NCI-H1694 treated with DMSO at 0.1 percent for 48 hours (cell line): ENCODE measurements at places on chromosomes 12 and 14.

GRCh38 chr12:26976687-26977086, 37.5 kb downstream of the TM7SF3 start:
- DNase-seq = no peak

DNA sequence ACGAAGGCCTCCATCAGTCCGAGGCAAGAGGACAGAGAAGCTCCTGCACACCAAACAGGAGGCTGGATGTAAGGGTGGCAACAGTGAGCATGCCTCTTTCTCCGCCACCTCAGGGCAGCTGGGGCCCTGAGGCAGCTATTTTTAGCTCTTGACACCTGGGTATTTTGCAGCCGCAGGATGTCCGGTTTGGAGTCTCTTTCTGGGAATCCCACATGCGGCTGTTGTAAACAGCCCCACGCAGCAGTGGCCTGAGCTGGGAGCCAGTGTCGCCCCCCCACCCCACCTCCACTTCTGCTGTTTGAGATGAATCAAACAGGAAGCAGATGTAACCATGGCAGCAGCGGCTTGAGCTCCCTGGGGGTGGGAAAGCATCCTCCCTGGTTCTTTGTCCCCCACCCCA, 11.7 kb downstream of the HDAC7 start:
- DNase-seq = no peak

DNA sequence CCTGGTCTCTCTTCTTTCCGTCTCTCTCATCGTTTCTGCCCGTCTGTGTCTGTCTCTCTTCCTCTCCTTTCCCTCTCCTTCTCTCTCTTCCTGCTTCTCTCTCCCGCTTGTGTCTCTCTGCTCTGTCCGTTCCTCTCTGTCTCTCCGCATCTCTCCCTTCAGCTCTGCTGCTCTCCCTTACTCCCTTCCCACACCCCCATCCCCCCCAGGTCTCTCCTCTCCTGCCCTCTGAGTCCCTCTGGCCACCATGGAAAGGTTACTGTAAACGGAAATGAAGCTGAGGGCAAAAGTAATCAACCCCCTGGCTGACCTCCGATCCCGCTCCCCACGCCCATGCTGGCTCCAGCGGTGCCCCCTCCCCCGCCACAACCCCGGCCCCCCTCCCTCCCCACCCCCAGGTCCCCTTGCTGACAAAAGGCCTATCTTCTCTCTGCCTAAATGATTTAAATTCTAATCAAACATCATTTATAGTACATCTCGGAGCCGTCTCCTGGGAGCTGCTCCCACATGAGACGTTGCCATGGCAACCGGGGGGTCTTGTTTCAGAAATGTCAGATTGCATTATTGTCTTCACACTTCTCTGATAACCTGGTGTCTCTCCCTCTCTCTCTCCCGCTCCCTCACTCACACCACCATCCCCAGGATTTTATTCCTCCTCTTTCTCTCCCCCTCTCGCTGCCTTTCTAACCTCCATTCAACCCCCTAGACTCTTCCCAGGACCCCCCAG, 203.8 kb downstream of the RBM19 start:
- no peak for DNase-seq

GRCh38 chr12:14303661-14304155, 61.8 kb upstream of the ATF7IP start:
- no peak for DNase-seq

DNA sequence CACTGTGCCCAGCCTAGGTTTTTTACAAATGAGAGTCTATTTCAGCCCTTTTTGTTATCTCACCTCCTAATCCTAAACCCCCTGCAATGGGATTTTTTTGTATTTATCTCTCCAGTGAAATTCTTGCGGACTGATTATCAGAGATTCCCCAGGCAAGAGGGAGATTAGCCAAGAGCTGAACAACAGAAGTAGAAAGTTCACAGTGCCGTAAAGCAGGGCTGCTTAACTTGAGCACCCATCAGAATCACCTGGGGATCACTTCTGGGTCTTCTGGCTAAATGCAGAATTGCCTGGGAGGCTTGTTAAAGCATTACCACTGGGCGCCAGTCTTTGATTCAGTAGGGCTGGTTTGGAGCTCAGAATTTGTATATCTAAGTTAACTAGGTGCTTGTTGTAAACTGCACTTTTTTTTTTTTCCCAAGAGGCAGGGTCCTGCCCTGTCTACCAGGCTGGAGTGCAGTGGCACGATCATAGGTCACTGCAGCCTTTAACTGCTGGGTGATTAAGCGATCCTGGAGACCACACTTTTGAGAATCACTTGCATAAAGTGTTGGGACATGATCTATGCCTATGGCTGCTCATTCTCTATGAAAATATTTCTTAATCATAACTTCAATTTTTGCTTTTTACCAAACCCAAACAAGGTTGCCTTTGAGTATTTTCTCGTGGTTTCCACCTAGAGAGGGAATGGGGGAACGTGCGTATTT, 1.1 kb upstream of the DPPA3 start:
- DNase-seq = no peak

GRCh38 chr14:37870170-37870569, 274.7 kb downstream of the TTC6 start:
- DNase-seq = no peak

DNA sequence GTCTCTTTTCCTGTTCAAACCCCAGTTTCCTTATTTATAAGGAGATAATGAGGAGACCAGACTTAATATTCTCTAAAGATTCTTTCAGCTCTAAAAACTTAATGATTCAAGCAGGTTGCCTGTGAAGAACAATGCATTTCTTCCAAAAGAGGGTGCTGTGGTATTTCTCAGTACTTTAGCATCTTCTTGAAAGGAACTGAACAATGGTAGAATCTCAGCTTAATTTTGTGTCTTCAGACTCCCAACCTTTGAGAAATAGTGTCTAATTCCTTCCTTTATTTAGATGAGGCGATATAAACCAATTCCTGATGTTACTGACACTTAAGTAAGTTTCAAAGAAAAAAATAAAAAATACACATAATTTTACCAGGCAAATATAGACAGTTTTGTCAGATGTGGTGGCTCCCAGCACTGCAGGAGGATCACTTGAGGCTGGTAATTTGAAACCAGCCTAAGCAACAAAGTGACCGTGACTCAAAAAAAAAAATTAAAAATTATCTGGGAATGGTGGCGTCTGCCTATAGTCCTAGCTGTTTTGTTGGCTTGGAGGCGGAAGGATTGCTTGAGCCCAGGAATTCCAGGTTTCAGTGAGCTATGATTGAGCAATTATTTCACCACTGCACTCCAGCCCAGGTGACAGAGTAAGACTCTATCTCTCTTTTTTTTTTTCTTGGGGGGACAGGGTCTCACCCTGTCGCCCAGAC, 76.9 kb upstream of the PSMA6 start:
- DNase-seq = no peak
